ENCODE measurements at places on chromosomes 7 and 10.

- DNase-seq: no peak
Observed at GRCh38 chr10:99685597-99685967, 26.3 kb downstream of the ENTPD7 start.

DNA sequence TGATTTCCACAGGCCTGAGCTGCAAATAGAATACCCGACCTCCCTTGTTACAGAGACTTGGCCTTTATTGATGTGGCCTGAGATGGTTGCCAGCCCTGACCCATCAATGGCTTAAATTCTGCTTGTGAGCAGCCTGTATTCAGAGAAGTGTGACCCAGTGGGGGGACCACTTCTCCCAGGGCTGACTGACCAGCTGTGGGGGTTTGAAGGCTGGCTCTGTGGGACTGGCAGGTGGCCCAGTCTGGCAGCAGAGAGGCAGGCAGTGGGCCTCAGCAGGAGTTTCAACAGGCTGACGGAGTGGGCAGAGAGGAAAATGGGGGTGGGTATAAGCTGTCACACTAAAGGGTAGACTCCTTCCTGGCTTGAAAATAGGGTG is 12.2 kb upstream of the PPIF start:
- DNase-seq: no peak

GRCh38 chr10:130409331-130409730 is 273.1 kb downstream of the GLRX3 start:
- DNase-seq: no peak

DNA sequence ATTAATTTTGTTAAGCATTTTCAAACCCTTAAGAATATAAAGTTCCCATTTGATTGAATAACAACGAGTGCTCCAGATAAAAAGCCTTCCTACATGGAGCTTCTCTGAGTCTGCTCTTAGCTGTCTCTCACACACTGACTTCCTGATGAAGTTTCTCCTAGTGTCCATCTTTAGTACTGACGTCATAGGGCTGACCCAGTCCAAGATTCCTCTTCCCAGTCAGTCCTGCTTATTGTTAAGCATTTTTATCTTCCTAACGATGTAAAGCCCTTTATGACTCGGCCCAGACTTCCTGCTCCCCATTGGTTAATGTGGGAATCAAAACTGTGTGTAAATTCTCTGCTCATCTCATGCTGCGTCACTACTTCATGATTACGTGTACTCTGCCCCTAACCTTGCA is 398.8 kb downstream of the TFEC start:
- no peak for DNase-seq

- DNase-seq: no peak
Observed at GRCh38 chr7:43137811-43138210, 25.4 kb downstream of the HECW1 start.

DNA sequence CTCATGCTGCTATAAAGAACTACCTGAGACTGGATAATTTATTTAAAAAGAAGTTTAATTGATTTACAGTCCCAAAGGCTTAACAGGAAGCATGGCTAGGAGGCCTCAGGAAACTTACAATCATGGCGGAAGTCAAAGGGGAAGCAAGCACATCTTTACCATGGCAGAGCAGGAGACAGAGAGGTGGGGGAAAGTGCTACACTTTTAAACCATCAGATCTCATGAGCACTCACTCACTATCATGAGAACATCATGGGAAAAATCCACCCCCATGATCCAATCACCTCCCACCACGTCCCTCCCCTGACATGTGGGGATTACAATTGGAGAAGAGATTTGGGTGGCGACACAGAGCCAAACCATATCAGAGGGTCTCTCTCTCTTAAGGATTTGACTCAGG is 108.6 kb upstream of the PODXL start:
- DNase-seq: no peak

DNA sequence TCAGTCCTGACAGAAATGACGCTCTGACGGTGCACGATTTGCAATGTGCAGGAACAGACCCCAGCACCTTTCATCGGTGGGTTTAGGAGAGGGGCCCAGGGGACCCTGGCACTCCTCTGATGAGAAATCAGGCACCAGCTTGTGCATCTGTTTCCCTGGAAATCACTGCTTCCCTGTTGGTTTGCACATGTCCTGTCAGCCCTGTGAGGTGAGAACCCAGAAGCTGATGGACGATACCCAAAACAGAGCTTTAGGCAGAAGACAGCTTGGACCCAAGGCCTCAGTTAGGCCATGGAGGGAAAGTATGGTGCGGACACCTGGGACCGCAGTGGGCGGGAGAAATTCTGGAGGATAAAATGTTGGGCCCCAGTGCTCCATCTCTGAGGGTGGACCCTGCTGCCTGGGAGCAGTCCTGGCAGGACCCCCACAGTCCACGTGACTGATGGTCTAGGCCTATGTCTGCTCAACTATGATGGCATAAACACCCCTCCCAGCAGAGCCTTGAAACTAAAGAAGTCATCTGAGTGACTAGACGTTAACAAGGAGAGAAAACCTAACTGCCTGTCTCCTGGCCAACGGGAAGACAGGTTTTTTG is 242.8 kb downstream of the PTPRN2 start:
- DNase-seq: no peak

DNA sequence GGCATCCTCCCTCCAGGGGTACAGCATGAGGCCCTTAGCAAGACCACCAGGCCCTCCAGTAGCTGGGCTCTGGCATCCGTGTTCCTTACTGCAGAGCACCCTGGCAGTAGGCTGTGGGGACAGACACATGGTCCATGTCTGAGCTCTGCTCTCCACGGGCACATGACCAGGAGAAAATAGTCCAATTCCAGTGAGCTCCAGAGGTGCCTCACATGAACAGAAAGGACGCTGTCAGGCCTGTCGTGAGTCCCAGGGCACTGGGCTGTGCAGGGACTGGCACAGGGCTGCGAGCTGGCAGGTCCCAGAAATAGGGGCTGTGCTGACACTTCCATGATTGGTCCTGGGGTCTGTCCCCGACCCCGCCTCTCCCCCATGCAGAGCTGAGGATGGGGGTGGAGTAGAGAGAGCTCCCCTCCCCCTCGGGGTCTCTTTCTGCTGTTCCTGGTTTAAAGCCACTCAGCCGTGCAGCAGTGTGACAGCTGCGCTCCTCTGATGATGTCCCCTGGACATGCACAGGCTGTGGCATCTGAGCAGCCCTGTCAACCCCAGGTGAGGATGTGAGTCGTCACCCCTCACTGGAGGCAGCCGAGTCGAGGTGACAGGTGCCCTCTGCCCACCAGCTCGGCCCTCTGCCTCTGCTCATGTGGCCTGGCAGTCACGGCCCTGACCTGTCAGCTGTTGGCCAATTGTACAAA is 25.2 kb upstream of the ZNF488 start:
- DNase-seq: no peak

- DNase-seq: no peak
Observed at GRCh38 chr7:118312051-118312450, 87.5 kb downstream of the ANKRD7 start.

DNA sequence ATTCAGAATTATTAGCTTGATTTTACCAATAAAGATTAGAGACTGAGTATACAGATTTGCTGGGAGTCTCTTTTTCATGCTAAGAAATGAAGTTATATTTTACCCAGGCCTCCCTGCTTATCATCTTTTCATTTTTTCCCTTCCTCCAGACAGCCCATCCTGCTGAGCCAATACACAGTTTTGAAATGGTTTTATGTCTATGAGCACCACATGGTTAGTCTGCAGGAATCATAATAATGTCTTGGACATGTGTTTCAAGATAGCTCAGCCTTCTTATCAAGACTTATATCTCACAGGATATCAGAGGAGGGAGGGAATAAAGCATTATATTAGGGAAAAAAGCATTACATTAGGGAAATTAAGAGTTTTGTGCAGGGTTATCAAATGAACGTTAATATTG is 157.1 kb downstream of the EXOC4 start:
- no peak for DNase-seq

- no peak for DNase-seq
Observed at GRCh38 chr10:21314111-21314626, 211.3 kb downstream of the SKIDA1 start.

GRCh38 chr10:12162927-12163326 is 32.8 kb downstream of the NUDT5 start:
- no peak for DNase-seq

GRCh38 chr7:1951159-1951536 is 281.1 kb downstream of the ELFN1 start:
- DNase-seq: no peak

- DNase-seq: no peak
Observed at GRCh38 chr10:88080213-88080612, 216.8 kb downstream of the PTEN start.

- DNase-seq: no peak
Observed at GRCh38 chr10:87504307-87504639, 420 bp upstream of the MINPP1 start.

DNA sequence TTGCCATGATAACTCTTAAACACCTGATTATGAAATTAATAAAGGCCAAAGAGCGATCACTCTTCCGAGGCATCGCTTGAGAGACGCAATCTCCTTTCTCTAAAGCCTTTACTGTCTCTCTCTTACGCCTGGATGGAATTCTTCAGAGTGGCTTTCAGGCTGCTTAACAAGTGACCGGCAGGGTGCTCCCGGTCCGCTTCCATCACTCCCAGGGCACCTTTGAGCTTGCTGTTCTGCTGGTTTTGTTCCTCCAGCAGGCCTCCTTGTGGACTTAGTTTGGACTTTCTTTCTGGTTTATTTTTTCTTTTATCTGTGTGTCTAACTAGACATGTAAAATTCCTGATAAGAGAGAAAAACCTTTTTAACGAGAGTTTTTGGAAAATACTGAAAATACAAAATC is 60.9 kb downstream of the MRPL32 start:
- DNase-seq: no peak

DNA sequence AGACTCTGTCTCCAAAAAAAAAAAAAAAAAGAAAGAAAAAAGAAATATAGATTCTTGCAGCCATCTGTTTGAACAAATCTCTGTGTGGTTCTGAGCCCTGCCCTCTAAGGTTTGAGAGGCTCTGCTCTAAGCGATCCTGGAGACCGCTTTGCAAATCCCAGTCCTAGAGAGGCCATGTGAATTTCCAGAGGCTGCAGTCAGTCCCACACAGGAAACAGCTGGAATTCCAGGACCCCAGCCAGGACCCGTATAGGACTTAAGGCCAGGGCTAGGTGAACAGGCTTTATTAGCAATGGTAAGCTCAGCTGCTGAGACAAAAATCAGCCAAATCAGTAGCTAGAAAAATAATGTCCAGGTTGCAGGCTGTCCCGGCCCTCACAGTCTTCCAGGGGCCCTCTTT is 154.8 kb downstream of the RPS24 start:
- no peak for DNase-seq

DNA sequence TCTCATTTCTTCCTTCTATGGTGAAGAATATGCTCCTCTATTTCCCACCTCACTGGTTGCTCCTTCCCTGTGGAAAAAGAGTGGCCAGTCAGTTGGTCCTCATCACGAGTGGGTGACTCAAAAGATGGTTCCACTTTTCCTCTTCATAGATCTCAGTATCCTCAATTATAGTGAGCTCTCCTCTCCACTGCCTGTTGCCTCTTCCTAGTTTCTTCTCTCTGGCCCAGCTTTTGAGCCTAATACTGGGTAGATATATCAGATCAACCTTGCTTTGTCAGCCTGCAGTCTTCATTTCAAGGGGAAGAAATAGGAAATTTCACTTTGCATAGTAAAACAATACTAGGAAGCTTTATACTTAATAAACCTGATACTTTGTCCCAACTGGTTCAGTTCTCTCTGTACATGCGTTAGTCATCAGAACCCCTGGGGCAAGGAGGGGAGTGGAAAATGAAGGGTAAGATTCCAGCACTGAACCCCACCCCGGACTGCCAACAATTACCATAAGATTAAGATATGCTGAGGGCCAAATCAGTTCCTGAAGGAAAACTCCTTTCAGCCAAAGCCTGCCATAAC is 15.5 kb upstream of the WNT16 start:
- DNase-seq: no peak

GRCh38 chr7:106823631-106824030 is 41.5 kb upstream of the PIK3CG start:
- DNase-seq: no peak

GRCh38 chr10:29392376-29393021 is 103.6 kb downstream of the LYZL1 start:
- no peak for DNase-seq

DNA sequence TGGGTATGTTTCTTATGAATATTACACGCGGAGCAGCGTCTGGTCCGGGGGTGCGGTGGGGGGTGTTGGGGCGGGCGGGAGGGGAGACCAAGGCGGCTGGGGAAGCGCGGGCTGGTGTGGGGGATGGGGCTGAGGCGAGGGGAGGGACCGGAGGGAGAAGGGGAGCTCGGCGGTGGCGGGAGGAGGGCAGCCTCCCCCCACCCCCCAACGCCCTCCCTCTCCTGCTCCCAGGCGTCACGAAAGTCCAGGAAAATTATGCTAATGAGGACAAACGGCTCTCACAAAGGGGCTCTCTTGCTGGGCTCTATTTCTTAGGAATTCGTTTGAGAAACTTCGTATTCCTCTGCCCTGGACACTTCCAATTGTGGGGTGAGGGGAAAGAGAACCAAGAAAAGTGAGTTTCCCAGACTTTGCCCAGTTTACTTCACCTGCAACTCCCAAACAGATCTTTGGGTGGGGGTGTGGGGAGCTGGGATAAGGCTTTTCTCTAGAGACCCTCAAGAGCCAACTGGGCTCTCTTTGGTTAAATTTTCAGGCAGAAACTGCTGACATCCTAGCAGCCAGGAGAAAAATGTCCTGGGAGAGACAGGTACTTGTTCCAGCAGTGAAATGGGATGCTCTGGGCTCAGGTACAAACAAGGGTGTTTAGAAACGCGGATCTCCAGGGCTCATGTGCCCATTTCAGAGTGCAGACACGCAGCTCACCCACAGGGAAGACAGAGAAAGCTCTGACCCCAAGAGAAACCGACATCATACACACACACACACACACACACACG is 11.7 kb upstream of the HOXA2 start:
- DNase-seq: no peak

DNA sequence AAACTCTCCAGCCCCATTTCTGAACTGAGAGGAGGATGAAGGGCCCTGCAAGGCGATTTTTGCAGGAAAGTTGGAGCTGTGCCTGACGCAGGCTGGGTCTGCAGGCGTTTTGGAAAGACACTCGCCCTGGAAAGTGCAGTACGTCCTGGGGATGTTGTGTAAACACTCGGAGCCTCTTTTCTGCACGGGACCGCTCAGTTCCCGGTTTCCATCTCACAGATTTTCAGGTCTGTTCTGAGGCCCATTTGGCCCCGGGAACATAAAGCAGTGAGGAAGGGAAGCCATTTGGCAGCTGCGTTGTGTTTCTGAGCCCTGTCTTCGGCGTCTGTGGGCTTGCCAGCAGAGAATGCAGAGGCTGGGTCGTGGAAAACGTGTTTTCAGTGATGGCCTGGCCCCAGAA is 655.0 kb upstream of the MGMT start:
- no peak for DNase-seq

DNA sequence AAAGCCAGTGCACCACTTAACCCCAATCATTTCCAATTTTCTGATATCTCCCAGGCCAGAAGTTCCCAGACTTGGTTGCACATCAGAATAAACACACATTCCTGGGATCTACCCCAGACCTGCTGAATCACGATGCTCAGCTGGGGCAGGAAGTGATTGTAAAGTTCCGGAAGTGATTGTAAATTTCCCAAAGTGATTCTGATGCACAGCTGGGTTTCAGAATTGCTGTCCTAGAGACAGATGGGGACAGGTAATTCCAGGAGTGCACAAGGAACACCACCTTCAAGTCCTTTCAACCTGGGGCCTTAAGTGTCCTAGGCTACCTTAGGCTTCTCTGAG is 104.2 kb upstream of the EEPD1 start:
- no peak for DNase-seq
